Tibial nerve (tissue), 4 donors: ENCODE measurements at places on chromosomes 12 and 14.

DNA sequence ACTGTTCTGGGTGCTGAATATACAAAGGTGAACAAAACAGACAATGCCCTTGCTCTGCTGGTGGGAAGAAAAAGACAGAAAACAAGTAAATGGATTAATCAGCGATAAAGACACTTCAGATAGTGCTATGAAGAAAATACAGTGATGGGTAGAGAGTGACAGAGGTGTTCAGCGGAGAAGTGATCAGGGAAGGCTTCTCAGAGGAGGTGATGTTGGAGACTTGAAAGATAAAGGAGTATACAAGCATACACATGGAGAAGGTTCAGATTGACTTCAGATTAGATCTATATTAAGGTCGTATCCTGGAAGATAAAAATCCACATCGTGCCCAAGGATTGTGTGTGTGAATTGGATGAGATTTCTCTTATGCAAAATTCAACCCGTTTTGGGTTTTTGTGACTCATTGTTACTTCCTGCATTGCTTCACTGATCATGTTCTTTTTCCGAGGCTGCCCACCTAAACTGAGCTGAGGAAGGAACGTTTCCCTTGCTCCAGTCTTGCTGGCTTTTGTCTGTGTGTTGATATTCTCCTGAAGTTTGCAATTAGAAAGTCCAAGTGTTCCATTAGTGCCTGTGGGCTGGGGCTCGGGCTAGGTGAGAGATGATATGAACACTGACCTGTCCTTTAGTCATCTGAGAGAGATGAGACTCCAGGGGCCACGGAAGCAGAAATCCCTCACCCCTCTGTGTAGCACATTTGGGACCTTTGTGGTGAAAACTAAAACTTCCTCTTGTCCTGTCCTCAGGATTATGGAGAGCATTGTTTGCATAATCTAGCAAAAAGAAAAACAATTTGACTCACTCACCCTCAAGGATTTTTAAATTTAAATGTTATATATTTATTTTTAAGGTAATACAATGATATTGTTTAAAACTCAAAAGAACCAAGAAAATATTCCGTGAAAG is 27.6 kb downstream of the PLXNC1 start:
- no peak for DNase-seq

DNA sequence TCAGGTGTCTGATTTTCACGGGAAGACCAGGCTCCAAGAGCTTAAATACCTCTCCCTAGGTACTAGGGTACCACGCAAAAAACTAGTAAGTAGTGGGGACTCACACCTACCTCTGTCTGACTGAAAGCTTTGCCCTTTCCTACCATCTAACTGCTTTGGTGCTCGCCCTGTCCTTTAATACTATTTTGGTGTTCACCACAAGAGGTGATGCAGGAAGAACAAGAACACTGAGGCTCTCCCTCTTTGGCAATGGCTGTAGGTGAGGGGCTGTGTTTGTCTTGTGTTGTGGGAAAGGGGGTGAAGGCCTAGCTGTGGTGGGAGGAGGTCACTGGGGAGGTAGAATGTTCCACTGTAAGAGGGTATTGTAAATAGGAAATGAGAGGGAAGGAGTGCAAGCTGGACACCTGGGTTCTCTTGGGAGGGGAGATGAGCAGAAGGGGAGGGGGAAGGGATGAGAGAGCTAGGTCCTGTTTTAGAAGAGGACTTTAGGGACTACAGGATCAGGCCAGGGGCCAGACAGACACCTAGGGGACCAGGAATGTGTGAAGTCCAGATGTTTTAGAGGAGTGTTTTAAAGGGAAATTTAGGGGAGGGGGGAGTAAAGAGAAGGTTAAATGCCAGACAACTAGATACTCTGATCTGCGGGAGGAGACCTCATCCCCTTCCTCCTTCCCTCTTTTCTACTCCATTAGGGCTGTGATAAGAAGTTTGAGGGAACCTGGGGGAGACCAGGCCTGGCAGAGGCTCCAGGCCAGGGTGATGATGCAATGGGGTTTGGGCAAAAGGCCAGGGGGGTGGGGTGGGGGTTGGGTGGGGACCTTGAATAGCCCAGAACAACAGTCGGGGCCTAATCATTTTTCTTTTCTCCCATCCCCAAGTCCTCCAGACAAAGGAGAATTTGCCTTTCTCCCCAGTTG is 2.1 kb downstream of the ITGA5 start:
- no peak for DNase-seq

DNA sequence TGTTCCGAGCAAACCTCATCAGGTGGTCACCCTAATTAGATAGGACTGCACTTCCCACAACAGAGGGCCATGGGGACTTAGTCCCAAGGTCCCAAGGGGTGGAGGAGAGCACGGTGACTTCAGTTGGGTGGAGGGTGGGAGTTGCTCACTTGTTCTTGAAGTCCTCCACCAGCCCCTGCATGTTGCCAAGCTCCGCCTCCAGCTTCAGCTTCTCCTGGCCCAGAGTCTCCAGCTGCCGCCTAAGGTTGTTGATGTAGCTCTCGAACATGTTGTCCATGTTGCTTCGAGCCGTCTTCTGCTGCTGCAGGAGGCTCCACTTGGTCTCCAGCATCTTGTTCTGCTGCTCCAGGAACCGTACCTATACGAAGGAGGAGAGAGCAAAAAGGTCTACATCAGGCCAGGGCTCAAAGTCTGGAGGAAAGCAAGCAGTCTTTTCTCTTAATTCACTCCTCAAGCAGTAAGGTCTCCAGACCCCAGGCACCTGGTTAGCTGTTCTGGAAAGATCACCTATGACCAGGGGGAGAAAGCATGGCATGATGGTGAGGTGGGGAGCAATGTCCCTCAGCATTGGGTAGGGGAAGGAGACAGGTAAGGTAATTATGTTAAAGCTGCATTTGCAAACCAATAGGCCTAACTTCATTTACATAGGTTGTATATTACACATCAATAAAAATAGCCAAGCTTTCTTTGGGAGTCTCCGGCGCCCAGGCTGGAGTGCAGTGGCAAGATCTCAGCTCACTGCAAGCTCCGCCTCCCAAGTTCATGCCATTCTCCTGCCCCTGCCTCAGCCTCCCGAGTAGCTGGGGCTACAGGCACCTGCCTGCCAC is 2.9 kb downstream of the KRT8 start:
- no peak for DNase-seq

GRCh38 chr12:97404543-97404942 is 58.1 kb upstream of the RMST start:
- DNase-seq = no peak

DNA sequence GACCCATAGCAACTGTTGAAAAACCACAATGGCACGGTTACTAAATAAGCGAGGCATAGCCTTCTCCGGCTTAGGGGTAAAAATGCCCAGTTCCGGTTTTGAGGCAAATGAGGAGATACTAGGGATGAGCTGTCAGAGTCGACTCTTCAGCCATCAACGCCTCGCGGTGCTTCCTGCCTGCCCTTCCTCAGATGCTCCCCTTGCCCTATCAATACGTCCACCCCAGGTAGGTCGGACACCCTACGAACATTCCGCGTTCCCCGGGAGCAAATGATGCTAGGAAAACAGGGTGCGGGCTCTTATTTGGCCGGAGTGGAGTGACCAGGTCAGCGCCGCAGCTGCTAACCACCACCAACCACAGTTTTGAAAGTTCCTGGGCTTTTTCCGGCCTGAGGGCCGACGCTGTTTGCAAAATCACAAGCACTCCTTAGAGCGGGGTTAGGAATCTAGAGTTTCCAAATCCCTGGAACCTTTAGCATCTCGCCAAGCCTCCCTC is 1.2 kb downstream of the SRSF9 start:
- DNase-seq = peak; percentile 12

- no peak for DNase-seq
Measured at GRCh38 chr12:76307083-76307482, 41.1 kb downstream of the BBS10 start.

DNA sequence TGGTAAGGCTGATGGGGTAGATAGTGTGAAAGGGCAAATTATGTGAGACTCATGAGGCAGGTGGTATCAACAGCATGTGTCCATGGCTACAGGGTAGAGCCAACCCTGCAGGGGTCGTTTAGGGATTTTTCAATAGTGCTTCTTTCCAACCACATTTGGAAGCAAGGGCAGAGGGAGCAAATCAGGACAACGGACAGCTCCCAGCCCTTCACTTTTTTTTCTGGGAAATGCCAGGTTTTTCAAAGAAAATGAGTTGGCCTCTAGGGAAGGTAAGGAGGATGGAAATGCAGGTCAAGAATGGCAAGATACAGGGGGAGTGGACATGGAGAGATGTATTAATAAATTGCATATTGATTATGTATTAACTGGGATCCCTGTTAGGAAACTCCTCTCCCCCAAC is 4.9 kb upstream of the CMA1 start:
- DNase-seq = no peak

DNA sequence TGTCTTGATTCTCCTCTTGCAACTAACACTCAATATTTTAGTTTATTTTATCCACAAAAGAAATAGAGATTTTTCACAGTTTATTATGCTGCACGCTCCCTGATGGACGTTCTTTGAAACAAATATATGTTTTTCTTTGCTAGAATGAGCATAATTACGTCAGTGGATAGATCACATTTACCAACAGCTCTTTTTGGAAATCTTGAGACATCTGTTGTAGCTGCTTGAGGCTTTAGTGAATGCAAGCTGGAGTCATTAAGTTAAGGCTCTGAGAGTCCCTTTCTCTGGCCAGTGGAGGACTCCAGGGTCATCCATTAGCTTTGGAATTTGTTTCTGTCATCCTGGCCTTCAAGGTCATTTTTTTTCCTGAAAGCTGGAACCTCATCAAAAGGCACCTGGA is 405.6 kb upstream of the TMEM132C start:
- DNase-seq = no peak

GRCh38 chr14:60211153-60211552 is 37.9 kb upstream of the PPM1A start:
- no peak for DNase-seq

DNA sequence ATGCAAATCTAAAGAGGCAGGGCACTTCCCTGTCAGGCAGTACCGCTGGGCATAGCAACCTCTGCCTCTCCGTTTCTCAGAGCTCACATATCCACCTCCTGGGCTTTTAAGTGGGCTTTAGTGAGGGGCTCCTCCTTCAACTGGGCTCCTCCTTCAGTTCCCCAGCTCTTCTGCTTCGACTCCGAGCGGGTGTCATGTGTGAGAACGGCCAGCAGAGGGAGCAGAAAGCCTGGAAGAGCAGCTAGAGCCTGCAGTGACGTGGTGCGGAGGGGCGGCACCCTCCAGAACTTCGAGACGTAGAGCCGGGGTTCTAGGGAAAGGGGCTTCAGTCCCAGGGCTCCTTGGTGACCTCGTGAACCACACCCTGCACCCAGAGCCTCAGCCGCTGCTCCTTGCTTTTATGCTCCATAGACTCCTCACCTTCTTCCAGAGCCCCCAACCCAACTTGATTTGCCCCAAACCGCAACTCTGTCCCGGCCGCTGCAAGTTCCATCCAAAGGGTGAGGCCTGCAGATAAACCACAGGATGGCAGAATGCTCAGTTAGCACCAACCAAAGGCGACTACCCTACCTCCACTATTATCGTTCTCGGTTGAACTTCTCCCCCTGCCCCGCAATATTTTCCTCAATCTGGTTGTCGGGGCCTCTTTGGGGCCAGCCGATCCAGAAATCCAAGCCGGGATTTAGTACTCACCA is 383 bp upstream of the GLI1 start:
- DNase-seq = peak; percentile 90

- DNase-seq = no peak
Measured at GRCh38 chr14:23360496-23360895, 4.5 kb downstream of the EFS start.

DNA sequence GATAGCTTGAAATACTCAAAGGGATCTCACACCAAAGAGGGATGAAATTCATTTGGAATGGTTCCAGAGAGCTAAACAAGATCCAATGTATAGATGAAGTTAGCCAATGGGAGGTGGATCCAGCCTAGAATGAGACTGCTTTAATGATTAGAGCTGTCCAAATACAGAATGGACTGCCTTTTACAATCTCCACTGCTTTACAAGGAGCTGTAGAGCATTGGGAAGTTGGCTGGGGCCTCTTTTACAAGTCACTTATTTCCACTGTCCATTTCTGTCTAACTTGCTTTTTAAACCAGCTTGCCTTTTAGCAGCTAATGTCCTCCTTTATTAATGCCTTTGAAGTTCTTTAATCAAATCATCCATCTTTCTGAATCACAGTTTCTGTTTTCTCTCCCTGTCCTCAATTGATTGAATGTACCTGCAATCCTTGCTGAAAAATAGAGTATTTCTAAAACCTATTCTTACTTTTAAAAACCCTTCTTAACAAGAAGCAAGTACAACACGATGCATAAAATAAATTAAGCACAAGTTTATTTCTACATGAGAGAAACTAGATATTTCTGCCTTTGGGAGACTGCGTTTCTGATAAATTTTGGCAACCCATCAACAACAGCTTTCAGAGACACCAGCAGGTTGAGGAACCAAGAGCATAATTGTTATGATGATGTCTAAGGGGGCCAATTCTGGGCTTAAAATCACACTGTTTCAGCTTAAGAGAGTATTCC is 3.4 kb upstream of the ATP2A2 start:
- no peak for DNase-seq

GRCh38 chr12:113329022-113329790 is 5.7 kb downstream of the SLC8B1 start:
- DNase-seq = no peak

DNA sequence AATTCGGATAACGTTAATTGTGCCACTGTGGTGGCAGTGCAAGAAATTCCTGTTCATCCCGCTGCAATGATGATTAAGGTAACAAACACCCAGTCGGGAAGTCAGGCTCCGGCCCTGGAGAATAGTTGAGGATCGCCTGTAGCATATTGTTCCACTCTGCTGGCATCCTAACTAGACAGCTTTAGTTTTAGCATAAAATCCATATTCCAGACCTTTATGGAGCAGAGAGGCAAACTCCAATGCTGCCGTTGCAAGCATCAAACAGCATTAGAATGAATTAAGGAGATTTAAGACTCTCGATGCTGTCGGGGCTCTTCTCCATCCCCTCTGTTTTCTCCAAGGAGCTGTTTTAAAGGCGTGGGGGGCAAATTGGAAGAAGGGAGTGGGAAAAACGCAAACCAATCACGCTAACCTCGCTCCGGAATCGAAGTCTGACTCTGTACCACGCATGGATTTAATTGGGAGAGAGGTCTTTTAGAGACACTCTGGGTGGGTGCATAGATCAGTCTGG is 660.4 kb downstream of the VRK1 start:
- DNase-seq = no peak

DNA sequence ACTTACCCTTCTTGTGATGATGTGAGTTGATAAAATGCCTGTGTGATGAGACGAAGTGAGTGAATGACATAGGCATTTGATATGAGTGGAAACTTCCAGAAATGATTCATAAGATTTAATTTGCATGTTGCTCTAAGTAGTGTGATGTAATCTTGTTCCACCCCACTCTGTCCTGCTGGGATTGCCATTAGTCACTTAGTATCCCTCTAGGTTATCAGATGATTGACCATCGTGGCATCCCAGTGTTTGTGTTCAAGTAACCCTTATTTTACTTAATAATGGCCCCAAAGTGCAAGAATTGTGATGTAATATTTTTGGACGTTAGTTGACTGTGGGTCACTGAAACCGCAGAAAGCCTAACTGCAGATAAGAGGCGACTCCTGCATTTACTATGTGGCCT is 214.4 kb upstream of the DIO2 start:
- DNase-seq = no peak
